Stimulated activated CD8-positive, alpha-beta memory T cell treated with anti-CD3 and anti-CD28 coated beads, Interleukin-4, amount 100 ng/mL, for 4 hours (primary cell): ENCODE measurements at places on chromosomes 7 and 10.

DNA sequence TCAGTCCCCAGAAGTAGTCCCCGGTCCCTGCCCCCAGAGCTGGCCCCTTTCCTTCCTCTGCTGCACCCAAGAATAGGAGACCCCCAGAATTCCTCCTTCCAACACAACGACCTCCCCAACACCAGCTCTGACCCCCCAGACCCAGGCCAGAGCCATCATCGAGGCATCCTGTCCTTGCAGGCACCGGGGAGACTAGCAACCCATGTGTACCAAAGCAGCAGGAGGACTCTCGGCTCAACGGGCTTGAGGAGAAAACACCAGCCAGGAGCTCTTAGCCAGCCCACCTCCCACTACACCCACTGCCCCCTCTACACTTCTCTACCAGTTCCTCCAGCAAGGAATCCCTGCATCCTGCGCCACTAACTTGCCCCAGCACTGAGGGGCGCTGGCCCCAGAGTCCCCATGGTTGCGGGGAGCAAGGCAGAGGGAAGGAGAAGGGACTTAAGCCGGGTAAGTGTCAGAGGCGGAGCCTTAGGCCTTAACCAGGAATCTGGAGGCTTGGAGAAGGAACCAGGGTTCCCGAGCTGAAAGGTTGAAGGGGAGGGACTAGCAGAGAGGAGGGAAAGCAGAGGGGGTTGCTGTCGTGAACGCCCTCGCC lies 3.9 kb downstream of the GRID1 start:
- DNase-seq: no peak

DNA sequence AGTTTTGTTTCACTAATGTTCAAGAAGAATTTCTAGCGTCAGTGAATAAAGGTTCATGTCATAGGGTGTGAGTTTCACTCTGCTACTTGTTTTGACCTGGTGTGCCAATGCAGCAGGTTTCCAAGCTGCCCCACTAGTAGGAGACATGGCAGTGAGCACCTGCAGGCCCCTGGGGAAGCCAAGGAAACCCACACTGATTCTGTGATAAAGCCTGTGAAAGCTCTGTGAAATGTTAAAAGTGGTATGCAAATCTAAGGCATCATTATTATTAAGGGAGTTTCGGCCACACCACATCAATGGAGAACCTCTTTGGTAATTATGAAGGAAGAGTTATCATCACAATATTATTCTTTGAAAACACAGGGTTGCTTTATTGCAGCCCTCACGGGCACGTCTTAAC lies 46.4 kb downstream of the ABCB5 start:
- DNase-seq: no peak

- DNase-seq: no peak
These were observed 293.4 kb downstream of the PLXDC2 start for GRCh38 chr10:20109613-20110012.

DNA sequence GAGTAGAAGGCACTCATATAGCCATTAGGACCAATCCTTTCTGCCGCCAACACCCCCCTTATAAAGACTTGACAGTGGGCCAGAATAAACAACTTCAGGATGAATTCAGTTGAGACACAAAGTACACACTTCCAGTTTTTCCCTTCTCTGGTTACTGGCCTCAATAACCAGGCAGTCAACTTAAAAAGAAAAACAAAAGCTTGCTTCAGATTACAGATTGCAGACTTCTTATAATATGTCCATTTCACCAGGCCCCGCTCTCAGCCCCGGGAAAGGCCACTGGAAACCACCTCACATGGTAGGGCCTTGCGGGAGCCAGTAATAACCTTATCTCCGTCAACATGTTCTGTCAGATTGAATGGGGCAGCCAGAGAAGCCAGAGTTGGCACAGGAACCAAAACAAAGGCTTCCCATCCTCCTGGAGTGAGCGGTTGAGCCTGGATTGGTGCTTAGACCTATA lies 108.8 kb downstream of the EGFR start:
- no peak for DNase-seq

DNA sequence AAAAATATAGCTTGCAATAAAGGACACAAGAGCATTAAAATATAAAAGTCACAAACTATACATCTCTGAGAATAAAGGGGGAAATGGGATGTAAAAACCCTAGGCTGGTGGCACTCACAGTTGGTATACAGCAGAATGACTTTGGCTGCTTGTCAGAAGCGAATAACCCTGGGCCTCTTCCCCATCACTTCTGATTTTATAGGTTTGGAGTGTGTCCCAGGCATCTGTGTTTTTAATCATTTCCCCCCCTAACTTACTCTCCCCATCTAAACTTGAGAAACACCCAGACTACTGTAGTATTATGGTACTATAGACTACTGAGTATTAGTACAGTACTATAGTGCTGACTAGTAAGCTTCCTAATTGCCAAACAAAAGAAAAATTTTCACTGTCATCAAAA lies 1.8 kb upstream of the RPA3 start:
- no peak for DNase-seq

GRCh38 chr10:18145652-18146051 lies 5.4 kb downstream of the CACNB2 start:
- no peak for DNase-seq

DNA sequence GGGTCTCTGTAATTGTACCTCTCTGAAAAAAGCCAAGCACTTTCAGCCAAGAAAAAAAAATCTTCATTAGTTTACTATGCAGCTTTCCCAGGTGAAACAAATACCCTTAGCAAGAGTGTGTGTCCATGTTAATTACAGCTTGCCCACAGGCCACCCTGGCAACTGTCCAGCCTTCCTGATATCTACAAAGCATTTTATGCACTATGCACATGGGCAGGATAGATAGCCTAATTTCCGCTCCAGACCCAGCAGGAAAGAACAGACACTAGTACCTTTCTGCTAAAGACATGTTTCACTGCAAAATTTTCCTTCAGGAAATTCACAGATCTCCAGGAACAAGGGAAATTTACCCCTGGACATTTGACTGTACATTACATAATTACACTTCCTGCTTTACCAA lies 24.4 kb downstream of the CACNA2D1 start:
- no peak for DNase-seq

GRCh38 chr10:75444781-75445386 lies 13.5 kb downstream of the LRMDA start:
- no peak for DNase-seq

- no peak for DNase-seq
These were observed 27.9 kb upstream of the JAZF1 start for GRCh38 chr7:28208506-28208905.

DNA sequence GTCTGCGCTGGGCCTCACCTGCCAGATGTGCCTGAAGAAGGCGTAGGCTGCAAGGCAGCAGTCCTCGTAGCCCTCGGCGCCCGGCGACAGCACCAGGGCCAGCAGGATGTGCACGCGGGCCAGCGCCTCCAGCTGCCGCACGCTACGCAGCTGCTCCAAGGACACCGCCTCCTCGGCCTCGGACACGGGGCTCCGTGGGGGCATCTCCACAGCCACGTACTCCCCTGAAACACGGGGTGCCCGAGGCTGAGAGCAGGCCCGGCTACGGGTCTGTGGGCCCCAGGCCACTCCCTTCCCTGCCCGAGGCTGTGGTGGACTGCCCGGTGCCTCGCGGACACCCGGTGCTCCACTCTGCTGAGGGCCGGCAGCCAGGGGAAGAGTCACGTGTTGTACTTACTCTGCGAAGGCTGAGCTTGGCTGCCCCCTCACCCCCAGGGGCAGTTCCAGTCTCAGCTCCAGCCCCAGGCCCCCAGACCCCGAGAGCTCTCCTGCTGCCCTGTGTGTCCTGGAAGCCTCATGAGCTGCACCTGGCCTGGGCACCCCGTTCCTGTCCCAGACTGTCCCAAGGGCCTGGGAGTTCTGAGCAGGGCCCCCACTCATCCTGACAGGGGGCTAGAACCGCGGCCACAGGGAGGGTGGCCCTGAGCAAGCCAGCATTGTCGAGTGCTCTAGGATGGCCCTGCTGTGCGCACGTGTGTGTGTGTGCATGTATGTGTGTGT lies 62.8 kb downstream of the CFAP46 start:
- no peak for DNase-seq

GRCh38 chr7:117146059-117146458 lies 176.8 kb downstream of the WNT2 start:
- no peak for DNase-seq

- no peak for DNase-seq
These were observed 27.0 kb upstream of the ZNF862 start for GRCh38 chr7:149811221-149811620.

DNA sequence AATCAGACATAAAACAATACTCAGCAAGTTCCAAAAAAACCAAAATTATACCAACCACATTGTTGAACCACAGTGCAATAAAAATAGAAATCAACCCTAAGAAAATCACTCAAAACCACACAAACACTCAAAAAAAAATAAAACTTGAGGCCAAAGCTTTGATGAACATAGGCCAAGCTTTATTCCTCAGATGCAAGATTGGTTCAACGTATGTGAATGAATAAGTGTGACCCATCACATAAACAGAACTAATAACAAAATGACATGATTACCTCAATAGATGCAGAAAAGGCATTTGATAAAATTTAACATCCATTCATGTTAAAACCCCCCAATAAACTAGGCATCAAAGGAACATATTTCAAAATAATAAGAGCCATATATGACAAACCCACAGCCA lies 506.1 kb upstream of the FZD8 start:
- DNase-seq: no peak

DNA sequence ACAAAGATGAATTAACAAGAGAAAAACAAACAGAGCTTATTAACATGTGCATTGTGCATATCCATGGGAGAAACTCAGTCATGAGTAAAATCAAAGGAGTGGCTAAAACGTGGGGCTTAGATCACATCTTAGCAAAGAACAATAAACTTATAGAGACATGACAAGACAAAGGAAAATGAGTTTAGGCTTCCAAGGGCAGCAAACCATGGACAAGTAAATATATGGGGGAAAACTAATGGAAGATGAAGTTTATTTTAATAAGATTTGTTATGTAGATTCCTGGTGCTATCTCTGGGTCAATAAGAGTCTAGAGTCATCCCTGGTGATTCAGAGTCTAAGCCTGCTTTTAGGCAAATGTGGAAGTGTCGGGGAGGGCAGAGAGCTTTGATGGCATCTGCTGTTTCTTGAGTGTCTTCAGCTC lies 87.2 kb upstream of the PLPP4 start:
- DNase-seq: no peak

DNA sequence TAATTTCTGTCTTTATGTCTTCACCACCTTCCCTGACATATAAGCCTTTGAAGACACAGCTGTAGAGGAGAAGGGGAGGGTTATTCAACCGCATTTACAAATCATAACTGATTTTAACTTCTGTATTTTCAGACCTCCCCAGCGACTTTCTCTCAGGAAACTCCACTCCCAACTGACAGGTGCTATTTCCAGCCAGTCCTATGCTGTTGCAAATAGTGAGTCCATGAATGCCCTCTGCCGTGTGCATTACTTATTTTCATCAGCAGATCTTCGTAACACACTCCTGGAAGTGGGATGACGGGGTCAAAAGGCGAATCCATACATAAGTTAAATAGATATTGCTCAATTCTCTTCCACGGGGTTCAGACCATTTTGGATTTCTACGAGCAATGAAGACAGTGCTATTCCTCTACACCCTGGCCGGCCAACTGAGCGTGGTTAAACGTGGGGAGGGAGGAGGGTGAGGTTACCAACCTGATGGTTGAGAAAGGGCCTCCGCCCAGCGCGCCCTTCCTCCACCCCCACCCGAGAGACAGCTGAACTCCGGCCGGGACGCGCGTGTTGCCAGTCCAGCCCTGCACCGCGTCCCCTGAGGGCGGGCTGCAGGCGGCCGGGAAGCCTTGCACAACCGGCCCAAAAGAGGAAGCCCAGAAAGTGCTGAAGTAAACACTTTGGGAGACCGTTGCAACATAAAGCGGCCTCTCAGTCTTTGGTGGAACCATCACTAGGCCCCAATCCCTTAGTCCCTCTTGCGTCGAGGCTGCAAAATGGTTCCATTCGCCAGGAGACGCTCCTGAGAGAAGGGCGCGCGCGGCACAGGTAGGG lies at the start of gene APBB1IP:
TSS of gene APBB1IP (plus strand) at position 705 of the 825 bp plus-strand sequence. CDS start 53,986 bp downstream, outside the sequence.
- DNase-seq: no peak

DNA sequence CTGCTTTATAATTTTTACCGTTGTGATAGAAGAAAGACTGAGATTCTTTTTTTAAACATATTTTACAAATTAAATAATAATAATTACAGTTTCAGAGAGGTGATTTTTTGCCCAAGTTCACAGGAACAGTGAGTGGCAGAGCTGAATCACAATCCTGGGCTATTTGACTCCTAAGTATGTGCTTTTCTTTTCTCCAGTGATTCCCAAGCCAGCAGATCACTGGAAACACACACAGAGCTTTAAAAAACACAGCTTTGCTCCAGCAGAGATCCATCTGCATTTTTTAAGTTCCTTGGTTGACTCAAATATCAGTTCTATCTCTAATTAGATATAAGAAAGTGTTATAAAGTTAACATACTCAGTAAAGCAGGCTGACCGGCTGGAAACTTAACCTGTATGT lies 69.0 kb downstream of the AHR start:
- DNase-seq: no peak

DNA sequence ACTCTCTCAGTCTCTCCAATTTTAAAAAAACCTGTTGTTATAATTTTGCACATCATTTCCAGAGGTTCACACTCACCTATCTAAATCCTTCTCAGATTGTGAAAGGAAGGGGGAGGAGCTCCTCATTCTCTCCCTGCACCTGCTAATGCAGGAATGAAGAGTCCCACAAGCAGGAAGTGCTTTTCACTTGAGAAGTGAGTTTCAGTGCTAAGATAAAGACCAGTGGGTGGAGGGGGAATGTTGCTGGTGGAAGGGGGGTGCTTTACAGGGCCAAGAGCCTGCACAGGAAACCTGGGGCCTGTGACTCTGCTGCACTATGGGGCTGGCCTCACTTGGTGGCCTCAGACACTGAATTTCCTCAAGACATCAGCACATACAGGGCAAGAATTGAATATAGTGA lies 176.4 kb downstream of the PTPN20 start:
- DNase-seq: no peak

DNA sequence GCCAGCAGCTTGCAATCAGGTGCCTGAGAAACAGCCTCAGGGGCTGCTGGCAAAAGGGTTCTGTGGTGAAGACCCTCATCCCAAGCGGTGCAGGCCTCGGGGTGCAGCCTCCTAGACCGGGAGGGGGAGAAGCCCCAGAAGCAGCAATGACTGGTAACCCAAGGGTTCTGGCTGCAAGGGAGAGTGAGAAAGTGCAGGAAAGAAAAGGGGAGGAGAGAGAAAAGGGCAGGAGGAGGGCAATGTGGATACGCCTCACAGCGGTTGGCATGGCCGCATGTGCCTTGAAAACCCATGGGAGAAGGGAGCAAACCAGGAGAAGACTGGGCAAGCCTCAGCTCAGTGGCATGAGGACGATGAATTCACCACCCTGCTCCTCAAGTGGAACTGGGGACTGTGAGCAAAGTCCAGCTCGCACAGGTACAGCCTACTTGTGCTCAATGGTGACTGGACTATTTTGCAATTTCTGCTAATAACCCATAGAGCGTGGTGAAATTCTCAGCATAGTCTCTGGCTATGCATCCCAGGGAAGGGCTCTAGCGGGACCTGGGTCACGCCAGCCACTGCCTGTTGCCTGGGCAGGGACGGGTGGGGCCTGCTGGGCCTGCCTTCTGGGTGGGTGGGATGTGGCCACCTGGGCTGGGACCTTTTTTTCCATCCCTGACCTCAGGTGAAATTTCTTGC lies 6.2 kb downstream of the CLRN3 start:
- no peak for DNase-seq
